Suprapubic skin (tissue), 4 donors: ENCODE measurements at places on chromosomes 6 and 20. TPM values are rescaled to one million over a fixed set of nuclear protein-coding genes. Genes with fewer than 3 reads are reported as not detected.

LINC00237 gene
- total RNA-seq = not detected

LY86 gene
- not detected for total RNA-seq

SLC18B1 gene
- 9.3 TPM for total RNA-seq

PDE7B gene
- total RNA-seq = 0.48 TPM

ZNF337 gene
- total RNA-seq = 9.0 TPM

OXT gene
- not detected for total RNA-seq

TCF21 gene
- not detected for total RNA-seq

BANF2 gene
- not detected for total RNA-seq
